Cardiac muscle cell (in vitro differentiated cells and primary cell): ENCODE measurements at places on chromosomes 11 and 22.

DNA sequence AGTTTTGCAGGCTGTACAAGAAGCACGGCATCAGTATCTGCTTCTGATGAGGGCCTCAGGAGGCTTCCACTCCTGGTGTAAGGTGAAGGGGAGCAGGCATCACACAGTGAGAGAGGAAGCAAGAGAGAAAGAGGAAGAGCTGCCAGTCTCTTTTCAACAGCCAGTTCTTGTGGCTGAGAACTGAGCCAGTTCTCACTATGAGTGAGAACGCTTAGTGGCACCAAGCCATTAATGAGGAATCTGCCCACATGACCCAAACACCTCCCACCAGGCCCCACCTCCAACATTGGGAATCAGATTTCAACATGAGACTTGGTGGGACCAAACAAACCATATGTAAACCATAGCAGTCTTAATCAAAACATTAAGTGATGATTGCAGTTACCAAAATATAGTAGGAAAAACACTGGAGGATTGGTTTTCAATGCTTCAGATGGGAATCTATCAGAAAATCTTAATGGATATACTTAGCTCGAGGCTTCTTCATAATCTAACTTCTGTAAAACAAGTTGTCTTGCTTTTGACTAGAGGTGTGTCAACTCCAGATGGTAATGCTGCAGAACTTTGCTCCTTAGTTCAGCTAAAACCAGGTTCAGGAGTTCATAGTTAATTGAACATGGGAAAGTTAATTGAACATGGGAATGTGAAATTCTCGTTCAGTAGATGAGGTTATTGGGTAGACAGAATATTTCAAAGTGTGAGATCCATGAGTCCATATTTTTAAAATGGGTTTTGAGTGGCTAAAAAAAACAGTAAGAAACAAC is 12.2 kb downstream of the FAR1 start:
- DNase-seq, result peak; percentile 24

- DNase-seq, result no peak
Measured at GRCh38 chr22:19789406-19789805, 28.8 kb downstream of the TBX1 start.

GRCh38 chr11:132424433-132424832 is 1054.0 kb downstream of the NTM start:
- DNase-seq, result no peak

- peak; percentile 49 for DNase-seq
Measured at GRCh38 chr22:23772649-23773473, at the start of gene MMP11. MMP11 (plus strand) TSS chr22:23772849; CDS start chr22:23772871, 22 bp downstream.

GRCh38 chr22:40416267-40416570 is 45.8 kb downstream of the SGSM3 start:
- no peak for DNase-seq

GRCh38 chr11:61834278-61835048 is 6.4 kb downstream of the FADS2 start:
- peak; percentile 92 for DNase-seq

GRCh38 chr22:20033045-20033706 is 12.3 kb downstream of the TANGO2 start:
- no peak for DNase-seq

DNA sequence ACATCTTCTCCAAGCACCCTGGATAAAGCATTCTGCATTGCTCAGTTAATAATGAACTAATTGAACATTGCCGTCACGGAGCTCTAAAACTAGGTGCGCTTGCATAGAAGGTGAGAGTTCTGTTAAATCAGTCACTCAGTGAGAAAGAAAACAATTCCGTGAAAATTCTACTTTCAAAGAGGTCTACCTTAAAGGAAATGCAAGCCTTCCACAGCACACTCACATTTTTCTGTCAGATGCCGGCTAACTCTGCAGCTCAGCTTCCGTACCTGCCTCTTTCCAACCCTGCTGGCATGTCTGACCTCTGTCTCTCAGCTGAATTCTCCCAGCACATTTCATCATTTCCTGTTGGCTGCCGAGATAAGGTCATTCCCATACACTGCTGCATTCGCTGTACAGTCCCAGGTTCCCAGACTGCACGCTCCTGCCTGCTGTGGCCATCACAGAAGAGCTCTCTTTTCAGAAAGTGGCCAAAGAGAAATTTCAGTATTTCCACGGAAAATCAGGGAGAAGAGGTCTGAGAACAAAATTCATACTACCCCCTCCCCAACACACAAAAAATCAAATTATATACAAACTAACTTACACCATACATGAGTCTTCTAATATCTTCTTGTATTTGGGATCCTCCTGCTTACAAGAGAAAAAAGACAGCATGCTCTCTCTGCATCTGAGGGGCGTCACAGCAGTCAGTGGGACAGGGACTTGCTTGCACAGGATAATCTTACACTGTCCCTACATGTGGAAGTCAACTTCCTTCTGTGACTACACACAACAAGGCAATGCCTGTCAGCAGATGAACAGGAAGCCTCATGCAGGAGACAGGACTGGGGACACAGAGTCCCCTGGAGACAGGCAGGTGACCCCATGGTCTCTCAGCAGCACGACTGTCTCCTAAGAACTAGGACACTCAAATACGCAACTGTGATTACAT is 55.1 kb downstream of the PACSIN2 start:
- DNase-seq, result peak; percentile 76

DNA sequence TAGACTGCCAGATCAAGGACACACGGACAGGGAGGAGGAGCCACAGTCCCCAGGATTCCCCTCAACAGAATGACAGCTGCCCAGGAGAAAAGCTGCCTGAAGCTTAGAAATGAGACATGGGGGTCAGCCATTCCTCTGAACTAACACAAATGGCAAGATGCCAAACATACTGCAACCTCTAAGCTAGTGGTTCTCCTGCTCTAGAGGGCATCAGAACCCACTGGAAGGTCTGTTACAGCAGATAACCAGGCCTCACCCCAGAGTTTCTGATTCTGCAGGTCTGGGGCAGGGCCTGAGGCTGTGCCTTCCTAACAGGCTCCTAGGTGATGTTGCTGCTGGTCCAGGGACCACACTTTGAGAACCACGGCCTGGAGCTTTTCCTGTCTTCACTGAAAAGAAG is 28.6 kb upstream of the BID start:
- no peak for DNase-seq

- no peak for DNase-seq
Measured at GRCh38 chr11:72653649-72654048, 20.6 kb downstream of the PDE2A start.

DNA sequence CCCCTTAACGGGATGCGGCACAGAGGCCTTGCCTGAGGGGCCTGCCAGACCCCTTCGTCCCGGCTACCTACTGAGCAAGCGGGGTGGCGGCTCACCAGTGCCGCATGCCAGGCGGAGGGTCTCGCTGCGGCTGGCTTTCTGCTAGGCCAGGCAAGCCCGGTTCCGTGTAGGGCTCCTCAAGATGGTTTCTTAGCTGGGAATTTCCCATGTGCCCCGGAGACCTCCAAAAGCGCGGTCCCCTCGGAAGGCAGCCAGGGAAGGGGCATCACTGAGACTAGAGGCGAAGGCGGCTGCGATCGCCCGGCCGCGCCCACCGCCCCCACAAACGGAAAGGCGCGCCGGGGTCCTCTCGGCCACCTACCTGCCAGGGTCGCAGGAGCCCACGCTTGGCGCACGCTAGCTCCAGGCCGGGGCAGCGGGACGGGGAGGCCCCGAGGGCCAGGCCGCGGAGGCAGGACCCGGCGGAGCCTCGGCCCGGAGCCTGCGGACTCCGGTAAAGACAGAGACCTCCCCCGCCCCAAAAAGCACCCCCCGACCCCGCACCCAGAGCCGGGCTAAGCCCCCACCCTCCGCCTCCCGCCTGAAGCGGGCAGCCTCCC is 23.8 kb downstream of the MICAL3 start:
- DNase-seq, result peak; percentile 46

DNA sequence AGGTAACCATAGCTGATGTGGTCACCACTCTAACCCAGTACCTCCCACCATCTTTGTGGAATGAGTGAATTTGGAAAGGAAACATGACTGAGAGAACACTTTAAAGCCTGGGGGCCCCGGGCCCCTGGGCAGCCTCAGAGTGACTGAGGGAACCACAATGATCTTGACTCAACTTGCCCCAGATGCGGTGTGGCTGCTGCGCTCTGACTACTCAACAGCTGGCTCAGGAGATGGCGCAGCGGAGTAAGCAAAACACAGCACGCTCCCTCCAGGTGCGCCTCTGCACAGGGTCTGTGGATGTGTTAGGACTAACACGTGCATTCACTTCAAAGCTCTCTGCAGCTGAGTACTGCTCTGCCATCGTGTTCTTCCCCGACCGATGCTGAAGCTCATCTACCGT is 5.9 kb downstream of the RNF215 start:
- no peak for DNase-seq

- peak; percentile 51 for DNase-seq
Measured at GRCh38 chr22:17896586-17896985, 122.3 kb upstream of the BID start.

GRCh38 chr11:14132312-14132711 is 169.8 kb downstream of the SPON1 start:
- no peak for DNase-seq

- DNase-seq, result no peak
Measured at GRCh38 chr11:15780382-15780781, 576.0 kb downstream of the SOX6 start.

- no peak for DNase-seq
Measured at GRCh38 chr11:29750392-29750791, 266.4 kb downstream of the KCNA4 start.

DNA sequence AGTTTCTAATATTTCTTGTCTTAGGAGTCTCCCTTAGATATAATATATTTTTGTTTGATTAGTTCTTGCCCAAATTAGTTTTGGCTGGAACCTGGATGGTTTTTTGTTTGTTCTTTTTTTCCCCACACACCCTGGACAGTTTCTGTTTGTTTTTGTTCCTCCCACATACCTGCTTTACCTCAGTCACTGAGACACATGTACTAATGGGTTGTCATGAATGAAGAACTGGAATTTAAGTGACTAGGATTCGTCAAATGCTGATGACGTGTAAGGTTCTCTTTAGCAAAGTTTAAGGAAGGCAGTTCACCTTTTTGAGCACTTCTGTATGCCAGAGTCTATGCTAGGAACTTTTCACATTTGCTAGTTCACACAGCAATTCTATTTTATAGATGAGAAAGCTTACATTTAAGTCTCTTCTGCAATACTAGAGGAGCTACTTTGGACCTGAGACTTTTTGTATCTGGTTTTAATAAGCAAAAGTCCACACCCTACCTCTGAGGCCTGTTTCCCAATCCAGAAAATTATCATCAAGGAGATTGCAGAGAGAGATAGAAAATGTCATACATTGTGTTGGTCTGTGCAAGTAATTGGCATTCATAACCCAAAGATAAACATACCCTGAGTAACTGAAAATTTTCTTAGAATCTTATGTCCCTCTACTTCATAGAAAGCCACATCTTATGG is 86.7 kb upstream of the RAB1B start:
- no peak for DNase-seq
